ENCODE measurements at places on chromosomes 5 and 9.
A peak's percentile ranks its signal among the peaks of the same experiment; 100 is the strongest.

- DNase-seq = no peak
Measured at GRCh38 chr5:116766470-116766947, 191.9 kb upstream of the SEMA6A start.

- no peak for DNase-seq
Measured at GRCh38 chr5:149144637-149145036, 3.3 kb downstream of the ABLIM3 start.

DNA sequence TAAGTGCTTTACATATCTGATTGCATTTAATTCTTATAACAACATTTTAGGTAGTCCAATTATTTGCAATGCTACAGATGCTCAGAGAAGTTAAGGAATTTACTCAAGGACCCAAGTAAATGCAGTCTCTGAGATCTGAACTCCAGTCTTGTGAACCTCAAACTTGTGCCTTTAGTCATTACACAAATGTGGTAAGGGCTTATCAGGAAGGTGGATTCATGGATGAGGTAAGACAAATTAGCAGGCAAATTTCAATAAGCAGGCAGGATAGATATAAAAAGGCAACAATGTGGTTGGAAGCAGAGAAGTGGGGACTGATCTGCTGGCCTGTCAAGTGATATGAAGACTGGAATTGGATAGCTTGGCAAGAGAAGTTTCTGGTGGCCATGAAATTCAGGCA, 29.5 kb downstream of the HMHB1 start:
- DNase-seq = no peak

- no peak for DNase-seq
Measured at GRCh38 chr5:115366223-115366622, 69.8 kb upstream of the CCDC112 start.

DNA sequence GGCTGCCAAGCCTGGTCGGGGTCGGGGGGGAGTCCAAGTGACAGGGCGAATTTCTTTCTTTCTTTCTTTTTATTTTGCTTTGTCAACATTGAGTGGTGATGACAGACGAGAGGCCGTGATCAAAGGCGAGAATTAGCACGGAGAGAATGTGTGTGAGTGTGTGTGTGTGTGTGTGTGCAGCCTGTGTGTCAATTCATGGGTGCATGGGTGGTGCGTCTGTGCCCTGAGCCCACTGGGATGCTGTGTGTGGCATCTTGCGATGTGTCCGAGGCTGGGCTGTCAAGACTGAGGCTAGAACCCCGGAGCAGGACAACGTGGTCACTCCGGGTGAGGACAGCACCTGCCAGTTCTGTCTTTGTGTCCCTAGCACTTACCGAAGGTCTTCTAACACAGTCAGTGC, 4.7 kb upstream of the FIBCD1 start:
- no peak for DNase-seq

DNA sequence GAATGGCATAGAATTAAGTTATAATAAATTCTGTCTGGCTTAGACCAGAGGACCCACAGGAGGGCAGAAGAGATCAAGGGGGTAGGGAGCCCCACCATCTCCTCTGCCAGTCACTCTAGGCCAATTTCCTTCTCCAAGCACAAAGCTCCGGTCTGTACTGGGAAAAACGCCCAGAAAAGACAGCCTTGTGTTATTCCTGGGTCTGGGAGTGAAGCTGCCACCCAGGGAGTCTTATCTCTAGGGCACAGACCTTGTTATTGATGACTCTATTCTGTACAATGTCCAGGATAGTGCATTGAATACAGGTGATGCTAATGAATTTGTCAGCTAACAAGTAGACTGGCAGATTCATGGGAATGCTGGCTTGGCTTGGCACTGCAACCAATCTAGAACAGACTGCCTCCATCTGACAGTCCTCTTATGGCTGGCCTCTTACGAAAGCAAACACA, 60.7 kb downstream of the MED27 start:
- DNase-seq = no peak

DNA sequence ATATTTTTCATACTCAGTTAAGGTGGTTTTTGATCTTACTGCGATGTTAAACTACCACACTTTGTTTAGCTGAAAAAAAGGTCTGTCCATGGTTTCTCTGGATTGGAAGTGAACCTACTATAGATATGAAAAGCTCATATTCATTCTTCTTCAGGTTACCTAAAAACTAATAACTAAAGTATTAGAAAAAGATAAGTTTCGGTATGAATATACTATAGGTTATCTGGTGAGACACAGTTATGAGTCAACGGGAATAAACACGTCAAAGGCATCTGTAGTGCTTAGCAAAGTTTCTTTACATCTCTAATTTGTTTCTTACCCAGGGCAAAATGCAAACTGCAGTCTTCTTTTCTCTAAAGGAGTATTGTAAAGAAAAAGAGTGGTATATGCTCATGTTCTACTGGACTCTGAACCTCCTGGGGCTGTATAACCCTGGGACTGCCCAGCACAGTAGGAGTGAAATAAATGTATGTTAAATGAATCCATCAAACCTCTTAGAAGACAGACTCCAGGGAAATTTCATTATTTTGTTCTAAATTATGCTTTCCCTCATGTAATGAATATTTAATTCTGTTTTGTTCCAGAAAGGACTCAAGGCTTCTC, 521.9 kb downstream of the PDE4D start:
- DNase-seq = no peak

DNA sequence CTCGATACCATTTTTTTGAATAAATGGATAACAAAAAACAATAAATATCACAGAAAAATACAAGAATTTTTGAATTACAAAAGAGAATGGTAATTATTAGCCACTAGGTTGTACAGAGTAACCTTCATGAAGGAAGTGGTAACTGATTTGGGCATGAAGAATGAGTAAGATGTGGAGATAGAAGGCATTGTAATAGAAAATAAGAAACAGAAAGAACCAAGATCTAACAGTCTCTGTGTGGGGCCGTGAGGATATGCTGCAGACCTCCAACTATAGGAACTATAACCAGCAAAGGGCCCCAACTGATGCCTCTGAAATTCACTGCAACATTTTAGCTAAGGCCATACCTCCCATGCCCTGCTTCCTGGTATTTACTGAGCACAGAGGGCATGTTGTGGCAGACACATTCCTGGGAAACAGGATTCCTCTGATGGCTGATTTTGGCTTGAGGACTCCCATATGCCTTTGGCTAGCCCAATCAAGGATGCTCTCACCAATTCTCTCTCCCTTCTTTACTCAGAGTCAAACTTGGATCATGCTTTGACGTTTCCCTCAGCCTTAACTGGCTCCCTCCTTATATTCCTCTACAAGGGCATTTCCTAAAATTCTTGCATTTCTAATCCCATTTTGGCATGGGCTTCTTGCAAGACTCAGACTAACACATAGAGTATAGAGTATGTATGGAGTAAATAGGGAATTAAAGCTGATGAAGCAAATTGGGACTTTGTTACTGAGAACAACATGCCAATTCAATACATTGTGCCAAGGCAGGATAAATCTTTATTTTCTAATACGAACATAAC, 208.9 kb downstream of the PDE4D start:
- no peak for DNase-seq

- no peak for DNase-seq
Measured at GRCh38 chr5:61817472-61818326, 485.6 kb downstream of the ZSWIM6 start.

GRCh38 chr9:76662476-76663281, 101.6 kb upstream of the PCA3 start:
- no peak for DNase-seq

GRCh38 chr9:108779551-108780325, 76.0 kb downstream of the ACTL7B start:
- DNase-seq = no peak

- no peak for DNase-seq
Measured at GRCh38 chr5:78677777-78678668, 29.5 kb upstream of the LHFPL2 start.

DNA sequence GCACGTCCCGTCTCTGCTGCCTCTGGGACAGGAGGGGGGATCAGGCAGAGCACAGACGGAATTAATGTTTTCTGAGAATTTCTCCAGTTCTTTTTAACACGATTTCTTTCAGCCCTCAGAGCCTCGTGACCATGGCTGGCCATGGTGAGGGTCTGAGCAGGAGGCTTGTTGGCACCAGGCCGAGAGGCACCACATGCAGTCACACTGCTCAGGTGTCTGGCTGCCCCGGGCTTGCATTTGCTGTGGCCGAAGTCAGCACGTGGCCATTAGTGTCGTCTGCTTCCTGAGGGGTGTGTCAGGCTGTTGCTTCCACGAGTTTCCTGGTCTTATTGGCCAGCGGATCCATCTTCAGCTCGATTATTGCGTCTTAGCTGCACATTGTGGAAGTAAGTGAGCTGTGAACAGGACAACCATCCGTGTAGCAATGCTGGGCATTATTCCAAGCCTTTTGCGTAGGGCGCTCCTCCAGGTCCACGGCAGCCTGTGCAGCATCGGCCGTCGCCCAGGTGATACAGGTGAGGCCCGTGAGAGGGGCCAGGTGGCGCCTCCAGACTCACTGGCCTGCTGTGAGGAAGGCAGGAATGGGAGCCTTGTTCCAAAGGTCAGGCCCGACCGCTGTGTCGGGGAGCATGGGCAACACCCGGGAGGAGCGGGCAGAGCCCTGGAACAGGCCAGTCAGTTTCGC, 114.2 kb upstream of the CACNA1B start:
- DNase-seq = no peak

DNA sequence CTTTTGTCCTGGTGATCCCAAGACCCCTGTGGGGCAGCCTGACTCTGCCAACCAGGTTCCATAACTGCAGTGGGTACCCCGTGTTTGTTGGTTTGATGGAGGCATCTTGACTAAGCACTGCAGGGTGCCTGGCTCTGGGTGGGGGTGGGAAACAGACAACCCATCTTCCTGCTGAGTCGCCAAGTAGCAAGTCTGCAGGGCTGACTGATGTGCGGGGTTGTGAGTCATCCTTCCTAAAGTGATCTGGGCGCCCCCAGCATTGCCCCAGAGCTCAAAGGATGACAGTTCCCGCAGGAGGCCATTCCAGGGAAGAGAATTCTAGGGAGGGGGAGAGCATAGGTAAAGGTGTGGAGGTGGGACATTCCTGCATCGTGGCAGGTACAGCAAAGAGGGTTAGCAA, 23.5 kb downstream of the DAB2IP start:
- no peak for DNase-seq

DNA sequence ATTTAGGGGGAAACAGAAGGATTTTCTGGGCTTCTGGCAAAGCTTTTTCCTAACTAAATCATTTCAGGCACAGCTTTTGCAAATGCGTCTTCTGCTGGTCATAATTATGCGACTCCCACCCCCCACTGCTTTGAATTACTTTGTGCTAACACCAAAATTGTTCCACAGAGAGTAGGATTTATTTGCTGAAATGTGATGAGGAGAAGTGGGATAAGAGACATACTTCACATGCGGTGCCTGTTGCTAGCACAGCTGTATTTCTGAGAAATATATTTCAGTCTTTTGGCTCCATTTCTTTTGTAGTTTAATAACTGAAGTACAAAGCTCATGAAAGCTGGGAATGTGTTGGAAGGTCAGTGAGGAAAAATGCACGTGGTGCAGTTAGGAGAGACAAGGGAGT, 83.2 kb upstream of the TAS2R1 start:
- no peak for DNase-seq

DNA sequence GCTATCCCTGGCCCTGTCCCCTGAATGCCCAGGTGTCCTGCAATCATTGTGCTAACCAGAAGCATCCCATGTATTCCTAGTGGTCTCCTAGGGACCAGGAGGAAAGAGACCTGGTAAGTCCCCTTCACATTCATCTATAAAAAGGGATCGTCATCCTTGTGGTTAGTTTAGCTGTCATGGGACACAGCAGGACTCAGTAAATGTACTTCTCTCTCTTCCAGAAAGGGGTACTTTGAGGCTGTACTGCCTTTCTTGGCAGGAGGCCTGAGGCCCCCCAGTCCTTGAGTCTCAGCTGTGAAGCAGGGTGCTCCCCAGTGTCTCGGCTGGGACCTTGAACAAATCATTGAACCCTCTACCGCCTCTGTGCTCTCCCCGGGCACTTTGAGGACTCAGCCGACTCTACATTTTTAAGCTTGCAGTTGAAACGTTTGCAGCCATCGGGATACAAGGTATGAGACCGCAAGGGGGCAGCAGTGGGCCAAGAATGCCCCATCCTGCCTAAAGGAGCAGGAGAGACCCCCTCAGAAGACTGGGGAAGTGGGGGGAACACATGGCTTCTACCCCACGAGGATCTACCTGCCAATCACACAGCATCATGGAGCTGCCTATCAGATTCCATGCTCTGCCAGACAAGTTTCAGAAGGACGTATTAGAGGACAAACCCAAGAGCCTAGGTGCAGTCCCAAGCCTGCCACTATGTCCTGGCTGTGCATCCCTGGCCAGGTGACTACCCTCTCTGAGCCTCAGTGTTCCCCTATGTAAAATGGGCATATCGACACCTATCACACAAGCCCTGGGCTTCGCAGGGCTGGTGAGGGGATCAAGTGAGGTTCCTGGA, 2.4 kb upstream of the PHYKPL start:
- DNase-seq = peak; percentile 60

- no peak for DNase-seq
Measured at GRCh38 chr5:160451281-160451680, 29.6 kb downstream of the PTTG1 start.

DNA sequence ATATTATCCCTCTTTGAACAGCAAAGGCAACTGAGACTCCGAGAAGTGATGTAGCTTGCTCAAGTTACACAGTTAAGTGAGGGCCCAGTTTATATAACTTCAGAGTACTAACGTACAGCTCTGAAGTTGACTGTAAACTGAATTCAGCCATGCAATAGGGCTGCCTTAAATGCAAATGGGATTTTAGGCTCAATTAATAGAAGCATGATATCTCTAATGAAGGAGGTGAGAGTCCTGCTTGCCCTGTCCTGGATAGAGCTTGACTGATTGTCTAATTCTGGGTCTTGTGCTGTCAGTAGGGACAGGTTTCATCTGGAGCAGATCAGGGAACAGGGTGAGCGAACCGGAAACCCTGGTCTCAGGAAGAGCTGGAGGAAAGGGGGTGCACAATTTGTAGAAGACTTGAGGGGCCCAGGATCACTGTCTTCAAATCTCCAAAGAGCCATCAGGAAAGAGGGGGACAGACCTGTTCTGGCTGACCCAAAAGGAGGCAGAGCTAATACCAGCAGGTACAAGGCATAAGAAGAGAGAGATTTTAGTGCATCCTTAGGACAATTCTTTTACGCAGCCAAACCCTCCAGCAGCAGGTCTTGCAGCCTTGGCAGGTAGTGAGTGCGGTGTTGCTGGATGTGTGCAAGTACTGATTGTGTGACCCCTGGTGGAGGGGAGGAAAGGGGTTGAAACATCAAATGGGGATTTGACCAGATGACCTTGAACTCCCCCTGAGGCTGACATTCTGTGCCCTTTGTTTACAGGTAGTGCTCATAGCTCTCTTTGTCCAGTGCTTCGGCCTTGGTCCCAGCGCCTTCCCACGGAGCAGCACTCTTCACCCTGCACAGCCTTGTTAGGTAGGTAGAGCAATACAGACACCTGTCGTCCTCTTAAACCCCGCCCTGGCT, 13.0 kb downstream of the GSN start:
- DNase-seq = no peak
